ENCODE measurements at places on chromosomes 3 and 15. TPM values are rescaled to one million over a fixed set of nuclear protein-coding genes. Genes with fewer than 3 reads are reported as not detected.

Gene SNTN
- not detected for total RNA-seq

DNA sequence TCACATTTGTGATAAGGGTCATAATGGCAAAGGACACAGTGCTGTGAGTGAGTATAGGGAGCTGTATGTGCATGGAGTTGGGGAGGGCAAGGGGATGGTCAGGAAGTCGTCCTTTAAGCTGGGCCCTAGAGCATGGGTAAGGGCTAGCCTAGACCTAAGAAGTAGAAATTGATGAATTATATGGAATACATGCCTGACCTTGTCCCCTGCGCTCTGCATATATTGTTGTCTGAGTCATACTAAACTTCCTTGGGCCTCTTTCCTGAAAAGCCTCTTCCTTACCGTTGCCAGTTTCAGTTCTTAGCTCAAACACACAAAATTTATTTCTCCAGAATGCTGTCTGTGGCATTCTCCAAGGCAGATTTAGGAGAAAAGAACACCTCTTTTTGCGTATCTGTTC, 4.6 kb downstream of the SNRK start:
- H3K36me3 ChIP-seq: no peaks in the 10 kb centered on the region
- peaks cover 33% of the 10 kb centered on the region for H3K4me1 ChIP-seq
- peak overlapping the region; percentile 26 for H3K4me3 ChIP-seq
- no peaks in the 10 kb centered on the region for H3K27me3 ChIP-seq
- no peak overlapping the region for H3K27ac ChIP-seq

Gene KBTBD8
- 3.4 TPM for total RNA-seq

DNA sequence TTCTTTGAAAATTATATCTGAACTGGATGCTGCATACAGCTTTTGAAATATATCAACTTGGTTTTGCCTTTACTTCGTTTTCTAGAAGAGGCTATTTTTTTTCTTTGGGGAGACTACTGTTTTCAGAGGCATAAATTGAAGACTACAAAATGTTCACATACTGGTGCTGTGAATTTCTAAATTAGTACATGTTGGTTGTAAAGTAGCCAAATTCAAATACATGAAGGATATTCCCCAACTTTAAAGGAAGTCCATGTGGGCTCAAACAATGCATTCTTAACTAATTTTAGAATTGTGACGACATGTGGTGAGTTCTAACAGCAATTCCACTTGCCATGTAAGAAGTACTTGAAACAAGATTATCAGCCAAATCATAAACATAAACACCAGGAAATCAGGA, 295.7 kb downstream of the TUSC7 start:
- H3K27ac ChIP-seq: no peak overlapping the region
- DNase-seq: no peak
- H3K36me3 ChIP-seq: no peaks in the 10 kb centered on the region
- no peak overlapping the region for H3K4me3 ChIP-seq
- no peaks in the 10 kb centered on the region for H3K4me1 ChIP-seq
- H3K27me3 ChIP-seq: no peaks in the 10 kb centered on the region

Gene FBXO40
- 1.00 TPM for total RNA-seq

DNA sequence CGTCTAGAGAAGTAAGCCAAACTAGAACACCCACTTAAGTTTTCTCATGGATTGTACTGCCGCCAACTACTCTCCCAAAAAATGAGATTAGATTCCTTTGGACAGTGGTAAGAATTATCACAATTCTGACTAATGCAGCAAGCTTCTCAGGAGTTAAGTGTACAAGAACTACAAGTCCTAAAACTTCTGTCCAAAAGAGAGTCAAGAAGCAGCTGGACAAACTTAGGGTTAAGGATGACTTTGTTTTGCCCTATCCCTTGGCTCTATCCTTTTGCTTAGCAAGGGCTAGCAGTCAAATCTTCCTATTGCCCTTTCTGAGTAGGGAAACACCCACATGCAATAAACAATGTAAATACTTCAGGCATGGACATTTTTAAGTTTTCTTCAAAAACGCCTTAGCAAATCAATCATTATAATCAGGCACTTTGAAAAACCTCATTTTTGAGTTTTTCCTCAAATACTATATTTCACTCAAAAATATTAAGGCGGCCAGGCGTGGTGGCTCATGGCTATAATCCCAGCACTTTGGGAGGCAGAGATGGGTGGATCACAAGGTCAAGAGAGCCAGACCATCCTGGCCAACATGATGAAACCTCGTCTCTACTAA, 19.5 kb downstream of the RAF1 start:
- no peaks in the 10 kb centered on the region for H3K27me3 ChIP-seq
- peaks cover 43% of the 10 kb centered on the region for H3K4me1 ChIP-seq

Gene EFCAB12
- 0.43 TPM for total RNA-seq

Data from adrenal gland (tissue), 19 donors.